ENCODE measurements at places on chromosomes 5 and 9.

GRCh38 chr5:98458726-98459125, 314.7 kb upstream of the RGMB start:
- DNase-seq = no peak

DNA sequence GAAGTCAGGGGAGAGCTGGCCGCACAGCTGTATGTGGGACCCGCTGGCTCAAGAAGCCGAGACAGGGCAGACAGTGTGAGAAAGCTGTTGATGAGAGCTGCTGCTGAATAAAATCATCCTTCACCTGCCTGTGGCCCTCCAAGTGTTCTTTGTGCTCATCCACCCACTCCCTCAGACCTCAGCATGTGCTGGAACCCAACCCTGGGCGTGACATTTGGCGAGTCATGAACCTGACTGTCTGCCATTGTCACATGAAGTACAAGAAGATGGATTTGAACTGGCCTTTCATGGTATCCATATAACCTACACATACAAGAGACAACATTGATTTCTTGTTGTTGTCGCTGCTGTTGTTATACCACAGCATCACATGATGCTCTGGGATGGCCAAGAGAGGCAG, 139.7 kb upstream of the PLCXD3 start:
- no peak for DNase-seq

DNA sequence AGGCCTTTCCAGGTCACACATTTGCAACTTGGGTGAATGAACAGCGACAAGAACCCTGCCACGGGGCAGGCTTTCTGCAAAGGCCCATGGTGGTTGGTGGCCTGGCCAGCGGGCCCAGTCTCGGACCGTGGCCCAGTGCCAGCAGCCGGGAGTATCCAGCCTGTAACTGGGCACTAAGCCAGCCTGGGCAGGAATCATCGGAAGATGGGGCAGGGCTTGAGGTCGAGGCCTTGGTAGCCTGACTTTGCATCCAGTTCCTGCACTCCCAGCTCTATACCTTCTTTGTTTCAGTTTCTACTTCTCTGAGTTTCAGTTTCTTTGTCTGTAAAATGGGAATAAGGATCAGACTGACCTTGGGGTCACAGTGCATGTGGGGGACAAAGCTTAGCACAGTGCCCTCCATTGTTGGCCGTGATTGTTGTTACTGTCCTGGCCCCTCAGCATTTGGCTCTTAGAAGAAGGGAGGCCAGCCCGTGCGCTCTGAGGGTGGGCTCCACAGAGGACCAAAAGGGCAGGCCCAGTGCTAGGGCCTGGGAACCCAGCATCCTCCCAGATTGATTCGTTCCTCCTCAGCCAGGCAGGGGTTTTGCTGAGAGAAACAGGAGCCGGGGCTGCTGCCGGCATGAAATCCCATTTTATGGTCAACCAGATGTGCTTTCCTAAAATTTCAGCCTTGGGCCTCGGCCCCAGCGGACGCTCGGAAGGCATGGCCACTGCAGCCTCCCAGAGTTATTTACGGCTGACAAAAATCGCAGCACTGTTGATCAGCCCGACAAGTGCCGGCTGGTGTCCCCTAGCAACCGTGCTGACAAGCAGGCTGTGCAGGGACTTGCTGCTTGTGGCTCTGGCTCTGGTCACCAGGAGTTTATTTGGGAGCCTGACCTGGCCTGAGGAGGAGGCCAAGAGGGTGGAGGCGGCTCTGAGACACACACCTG, 43.6 kb downstream of the JADE2 start:
- DNase-seq = peak; percentile 79

DNA sequence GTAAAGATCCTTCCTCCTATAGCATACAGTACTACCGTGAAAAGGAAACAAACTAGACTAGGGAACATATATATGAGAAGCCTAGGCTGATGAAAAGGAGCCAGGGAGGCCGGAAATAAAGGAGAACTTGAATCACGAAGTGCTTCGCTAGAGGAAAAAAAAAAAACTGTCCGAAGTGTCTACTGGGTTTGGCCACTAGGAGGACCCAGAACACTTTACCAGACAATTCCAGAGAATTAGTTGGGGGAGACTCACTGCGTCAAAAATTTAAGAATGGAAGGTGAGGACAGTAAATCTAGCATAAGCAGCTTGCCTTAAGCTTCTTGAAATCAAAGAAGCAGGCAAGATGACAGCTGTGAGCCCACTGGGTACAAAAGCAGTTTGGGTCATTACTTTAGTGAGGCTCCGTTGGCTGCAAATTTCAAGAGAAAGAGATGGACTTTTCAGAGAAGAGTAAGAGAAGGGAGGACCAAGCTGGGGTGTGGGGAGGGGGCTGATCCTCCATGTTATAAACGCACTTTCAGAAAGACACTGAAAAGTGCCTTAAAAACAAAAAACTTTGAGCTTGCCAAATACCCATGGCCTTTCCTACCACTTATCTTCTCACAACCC, 47.4 kb downstream of the P4HA2 start:
- peak; percentile 77 for DNase-seq

- DNase-seq = no peak
Observed at GRCh38 chr5:146606893-146607292, 90.9 kb upstream of the GPR151 start.

- DNase-seq = peak; percentile 1
Observed at GRCh38 chr5:140868721-140869554, at the start of gene PCDHA11. Gene PCDHA11, plus strand, starts transcription at chr5:140868957. Its CDS starts 147 bp downstream, at chr5:140869104.

GRCh38 chr5:109762821-109763220, 73.1 kb downstream of the MAN2A1 start:
- DNase-seq = no peak

Measured in myocyte (in vitro differentiated cells).